ENCODE measurements at places on chromosomes 6 and 20.
A peak's percentile ranks its signal among the peaks of the same experiment; 100 is the strongest.

GRCh38 chr6:145694083-145694737 is 41.1 kb downstream of the EPM2A start:
- no peak for DNase-seq

- DNase-seq, result no peak
These were observed 11.0 kb downstream of the PANK2 start for GRCh38 chr20:3900187-3900604.

GRCh38 chr6:109455437-109456110 is at the start of gene MICAL1:
Gene MICAL1, minus strand, starts transcription at chr6:109455772. Its CDS starts 1,576 bp downstream, at chr6:109454196.
- peak; percentile 82 for DNase-seq

DNA sequence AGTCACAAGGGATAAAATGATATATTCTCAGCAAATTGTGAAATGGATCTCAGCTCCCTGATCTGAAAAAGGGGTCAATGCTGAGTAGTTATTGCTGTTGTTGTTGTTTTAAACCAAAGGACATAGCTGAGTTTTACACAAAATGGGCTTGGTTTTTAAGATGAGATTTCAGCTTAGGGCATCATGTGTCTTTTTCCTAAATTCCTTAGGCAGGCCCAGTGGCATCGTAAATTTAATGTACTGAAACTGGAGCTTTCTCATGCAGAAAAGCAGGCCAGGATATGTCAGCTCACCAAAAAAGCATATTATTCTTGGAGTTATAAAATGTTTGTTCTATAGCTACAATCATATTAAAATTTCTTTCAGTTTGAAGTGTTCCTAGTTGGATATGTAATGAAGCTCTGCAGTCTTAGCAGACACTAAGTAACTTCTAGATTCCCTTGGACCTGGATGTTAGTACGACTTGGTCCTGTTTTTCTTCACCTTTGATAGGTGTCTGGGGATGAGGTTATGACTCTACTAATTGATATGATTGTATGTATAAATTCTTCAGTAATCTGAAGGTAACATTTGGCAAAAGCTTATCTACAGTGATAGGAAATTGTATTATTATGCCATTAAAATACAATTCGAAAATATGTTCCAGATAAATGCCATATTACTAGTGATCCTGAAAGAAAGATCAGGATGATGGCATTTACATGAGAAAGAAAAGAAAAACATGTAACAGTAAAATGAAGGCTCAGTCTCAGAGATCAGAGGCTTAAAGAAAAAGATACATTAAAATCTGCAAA is 663.3 kb downstream of the RFPL4B start:
- DNase-seq, result no peak

- no peak for DNase-seq
These were observed 578.3 kb downstream of the HACE1 start for GRCh38 chr6:104281370-104281769.

GRCh38 chr20:33729101-33729500 is 2.7 kb upstream of the ZNF341 start:
- DNase-seq, result no peak

DNA sequence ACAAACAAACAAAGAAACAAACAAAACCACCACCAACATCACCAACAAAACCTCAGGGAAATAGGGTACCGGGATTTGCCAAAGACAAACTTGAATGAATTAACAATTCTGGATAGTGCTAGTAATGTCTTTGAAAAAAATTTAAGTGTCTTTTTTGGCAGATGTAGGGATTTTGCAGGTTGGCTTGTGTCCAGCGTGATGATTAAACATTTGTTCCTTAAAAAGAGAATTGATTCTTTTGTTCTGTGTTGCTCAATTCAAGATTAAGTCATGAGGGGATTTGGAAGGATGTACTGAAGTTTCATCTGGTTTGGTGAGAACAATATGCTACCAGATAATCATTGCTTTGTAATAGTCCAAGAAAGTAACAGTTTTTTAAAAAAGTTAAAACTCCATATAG is 125.1 kb upstream of the HS3ST5 start:
- no peak for DNase-seq

DNA sequence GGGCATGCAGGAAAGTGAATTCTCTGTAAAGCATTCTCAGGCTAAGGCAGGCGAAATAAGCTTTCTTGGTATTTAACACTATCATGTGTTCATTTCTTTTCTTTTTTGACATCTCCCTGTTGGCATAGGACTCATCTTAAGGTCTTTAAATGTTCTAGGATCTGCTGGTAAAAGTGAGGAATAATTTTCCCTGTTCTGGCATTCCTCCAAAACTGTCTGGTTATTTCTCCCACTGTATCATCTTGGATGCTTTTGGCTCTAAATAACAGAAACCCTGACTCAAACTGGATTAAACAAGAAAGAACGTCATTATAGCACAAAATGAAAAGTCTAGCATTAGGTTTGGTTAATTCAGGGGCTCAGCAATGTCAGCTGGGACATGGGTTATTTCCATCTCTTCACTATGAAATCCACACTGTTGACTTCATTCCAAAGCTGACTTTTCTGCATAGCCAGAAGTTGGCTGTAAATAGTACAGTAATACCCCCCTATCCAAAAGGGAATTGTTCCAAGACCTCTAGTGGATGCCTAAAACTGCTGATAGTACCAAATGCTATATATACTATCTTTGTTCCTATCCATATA is 37.9 kb upstream of the SNAP25 start:
- DNase-seq, result no peak

- DNase-seq, result no peak
These were observed 14.4 kb downstream of the PPP1R3G start for GRCh38 chr6:5099537-5099936.

GRCh38 chr6:13760307-13761304 is 49.0 kb upstream of the RANBP9 start:
- DNase-seq, result peak; percentile 54

DNA sequence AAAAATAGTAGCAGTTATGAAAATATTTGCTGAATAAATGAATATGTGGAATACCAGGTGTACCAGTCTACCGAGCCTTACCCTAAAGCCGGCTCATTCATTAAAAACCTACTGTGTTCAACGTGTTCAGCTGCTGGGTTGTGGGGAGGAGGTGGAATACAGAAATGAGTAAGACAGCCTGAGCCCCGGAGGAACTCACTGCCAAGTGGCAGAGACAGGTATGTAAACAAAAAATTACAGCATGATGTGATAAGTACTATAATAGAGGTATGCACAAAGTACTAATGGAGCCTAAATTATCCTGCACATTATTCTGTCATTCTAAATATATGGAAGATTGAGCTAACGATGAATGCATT is 6.8 kb upstream of the ADTRP start:
- DNase-seq, result no peak

GRCh38 chr20:5448449-5449118 is 131.8 kb upstream of the PROKR2 start:
- peak; percentile 59 for DNase-seq

GRCh38 chr6:67331304-67331703 is 1303.8 kb upstream of the ADGRB3 start:
- DNase-seq, result no peak

Measured in femur (tissue), 1 donor.